Epithelial cell of proximal tubule (primary cell): ENCODE measurements at places on chromosomes 1 and 21.

DNA sequence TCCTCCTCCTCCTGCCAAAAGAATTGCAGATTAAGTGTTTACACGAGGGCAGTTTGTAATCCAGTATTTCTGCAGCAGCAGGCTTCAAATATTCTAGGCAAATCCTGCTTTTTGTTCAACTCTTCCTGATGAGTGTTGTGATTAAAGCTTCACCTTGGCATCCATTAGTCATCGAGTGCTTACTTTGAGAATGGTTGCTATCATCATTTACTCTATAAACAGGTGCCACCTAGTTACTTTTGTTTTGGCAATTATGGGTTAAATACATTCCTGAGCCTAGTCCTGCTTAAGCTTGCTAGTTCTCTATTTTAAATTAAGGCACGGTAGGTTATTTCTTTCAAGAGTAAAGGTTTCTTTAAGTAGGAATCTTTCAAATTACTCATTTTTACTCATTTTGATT lies 20.3 kb downstream of the PDC start:
- peak; percentile 33 for DNase-seq

GRCh38 chr1:4179914-4180735 lies 280.1 kb upstream of the C1orf174 start:
- no peak for DNase-seq

DNA sequence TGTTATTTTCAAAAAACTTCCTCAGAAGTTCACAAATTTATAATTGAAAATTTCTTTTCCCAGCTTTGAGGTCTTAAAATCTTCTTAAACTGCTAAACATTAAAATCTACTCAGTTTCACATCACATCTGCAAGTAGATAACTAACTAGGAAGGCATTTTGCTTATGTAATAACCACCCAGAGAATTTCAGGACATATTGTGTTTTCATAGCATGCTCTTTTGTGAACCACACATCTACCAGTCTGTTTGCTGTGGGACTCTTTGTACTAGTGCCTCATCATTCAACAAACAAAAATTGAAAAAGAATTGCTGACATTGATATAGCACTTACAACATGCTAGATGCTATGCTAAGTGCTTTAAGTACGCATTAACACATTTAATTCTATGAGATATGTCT lies 31.6 kb upstream of the C1orf146 start:
- no peak for DNase-seq

- no peak for DNase-seq
Measured at GRCh38 chr1:59288046-59288445, 8.8 kb upstream of the FGGY start.

DNA sequence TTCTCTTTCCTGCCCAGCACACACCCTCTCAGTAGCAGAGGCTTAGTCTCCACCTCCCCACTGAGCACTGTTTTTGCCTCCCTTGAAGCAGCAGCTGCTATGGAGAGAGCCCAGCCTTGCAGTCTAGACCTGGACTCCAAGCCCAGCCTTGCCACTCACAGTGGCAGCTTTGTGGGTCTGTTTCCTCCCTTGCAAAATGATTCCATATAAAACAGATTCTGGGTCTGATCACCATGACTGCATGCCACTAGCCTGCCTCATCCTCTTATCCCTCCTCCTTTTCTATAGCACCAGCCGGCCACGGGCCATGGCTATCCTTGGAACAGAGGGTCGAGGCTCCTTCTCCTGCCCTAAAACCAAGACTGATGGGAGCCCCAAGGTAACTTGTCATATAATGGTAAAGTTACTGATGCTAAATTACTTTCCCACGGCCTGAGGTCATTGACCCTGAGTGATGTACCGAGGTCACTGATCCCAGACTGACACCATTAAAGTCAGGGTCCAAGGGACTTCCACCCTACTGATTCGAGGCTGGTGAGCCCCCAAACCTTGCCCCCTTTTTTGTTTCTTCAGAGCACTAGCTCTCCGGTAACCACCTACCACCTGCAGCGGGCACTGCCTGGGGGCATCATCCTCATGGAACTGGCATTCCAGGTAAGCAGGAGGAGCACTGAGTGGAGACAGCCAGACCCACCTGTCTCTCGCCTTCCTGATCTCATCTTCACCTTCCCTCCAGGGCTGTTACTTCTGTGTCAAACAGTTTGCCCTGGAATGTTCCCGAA lies 7.9 kb downstream of the HYI start:
- no peak for DNase-seq

GRCh38 chr21:44911068-44911383 lies 9.7 kb downstream of the ITGB2 start:
- DNase-seq: no peak

DNA sequence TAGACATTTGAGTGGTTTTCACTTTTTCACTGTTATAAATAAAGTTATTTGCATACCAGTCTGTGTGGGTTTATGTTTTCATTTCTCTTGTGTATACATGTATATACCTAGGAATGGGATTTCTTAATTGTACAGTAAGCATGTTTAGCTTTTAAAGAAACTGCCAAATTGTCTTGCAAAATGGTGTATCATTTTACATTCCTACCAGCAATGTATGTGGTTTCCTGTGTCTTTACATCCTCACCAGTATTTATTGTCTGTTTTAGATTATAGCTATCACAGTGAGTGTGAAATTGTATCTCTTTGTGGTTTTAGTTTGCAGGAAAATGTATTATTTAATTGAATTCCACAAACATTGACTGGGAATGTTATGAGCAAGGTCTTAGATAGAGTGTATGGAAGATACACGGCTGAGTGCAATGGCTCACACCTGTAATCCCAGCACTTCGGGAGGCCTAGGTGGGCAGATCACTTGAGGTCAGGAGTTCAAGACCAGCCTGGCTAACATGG lies 57.3 kb downstream of the MACF1 start:
- no peak for DNase-seq

DNA sequence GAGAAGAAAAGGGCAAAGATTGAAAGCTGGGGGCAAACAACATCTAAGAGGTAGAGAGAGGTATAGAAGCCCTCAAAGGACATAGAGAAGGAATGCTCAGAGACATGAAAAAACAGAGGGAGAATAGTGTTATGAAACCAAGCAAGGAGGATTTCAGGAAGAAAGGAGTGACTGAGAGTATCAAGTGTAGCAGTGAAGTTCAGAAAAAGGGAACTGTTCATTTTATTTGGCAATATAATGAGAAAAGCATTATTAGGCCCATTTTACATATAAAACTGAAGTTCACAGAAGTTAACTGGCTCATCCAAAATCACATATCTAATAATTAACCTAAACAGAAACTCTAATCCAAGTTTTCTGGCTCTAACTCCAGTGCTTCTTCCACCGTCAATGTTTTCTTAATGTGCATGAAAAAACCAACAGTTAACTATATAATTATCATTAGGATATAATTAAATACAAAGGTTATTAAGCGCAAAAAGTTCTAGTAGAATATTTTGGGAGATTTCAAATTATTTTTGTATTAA lies 17.7 kb downstream of the NEXN start:
- DNase-seq: no peak

DNA sequence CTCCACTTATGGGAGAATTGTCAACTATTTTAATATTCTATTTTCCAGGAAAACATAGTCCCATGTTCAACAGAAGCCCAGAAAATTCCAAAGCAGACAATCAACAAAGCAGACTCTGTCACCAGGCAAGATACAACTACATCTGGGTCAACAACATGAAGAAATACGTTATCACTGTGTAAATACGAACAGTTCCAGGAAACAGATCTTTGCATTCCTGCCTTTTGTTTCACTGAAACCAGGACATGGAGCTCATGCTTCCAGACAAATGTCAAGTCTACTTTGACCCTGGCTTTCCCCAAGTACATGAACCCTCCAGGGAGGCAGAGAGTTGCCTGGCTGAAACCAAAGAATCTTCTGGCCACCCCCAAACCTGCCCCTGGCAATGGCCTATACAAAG lies 106.7 kb downstream of the SETD4 start:
- no peak for DNase-seq

- no peak for DNase-seq
Measured at GRCh38 chr1:213385806-213386324, 334.8 kb downstream of the RPS6KC1 start.

DNA sequence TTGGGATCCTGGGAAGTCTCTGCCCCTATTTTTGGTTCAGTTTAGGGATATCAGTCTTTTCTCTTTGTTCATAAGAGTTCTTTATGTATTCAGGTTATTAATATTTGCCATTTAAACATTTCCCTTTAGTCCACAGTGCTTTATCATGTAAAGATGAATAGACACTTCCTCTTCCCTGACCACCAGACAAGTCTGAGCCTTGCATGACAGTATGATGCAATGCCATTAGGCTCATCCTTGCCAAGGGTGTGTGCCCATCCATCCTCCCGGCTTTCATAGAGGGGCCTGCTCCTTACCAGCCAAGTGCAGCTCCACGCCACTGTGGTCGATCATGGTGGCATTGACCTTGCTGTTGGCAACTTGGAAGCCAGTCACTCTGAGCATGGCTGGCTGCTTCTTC lies 52.1 kb downstream of the ZSCAN20 start:
- no peak for DNase-seq

- no peak for DNase-seq
Measured at GRCh38 chr21:22889445-22889844, 1891.2 kb downstream of the NCAM2 start.

DNA sequence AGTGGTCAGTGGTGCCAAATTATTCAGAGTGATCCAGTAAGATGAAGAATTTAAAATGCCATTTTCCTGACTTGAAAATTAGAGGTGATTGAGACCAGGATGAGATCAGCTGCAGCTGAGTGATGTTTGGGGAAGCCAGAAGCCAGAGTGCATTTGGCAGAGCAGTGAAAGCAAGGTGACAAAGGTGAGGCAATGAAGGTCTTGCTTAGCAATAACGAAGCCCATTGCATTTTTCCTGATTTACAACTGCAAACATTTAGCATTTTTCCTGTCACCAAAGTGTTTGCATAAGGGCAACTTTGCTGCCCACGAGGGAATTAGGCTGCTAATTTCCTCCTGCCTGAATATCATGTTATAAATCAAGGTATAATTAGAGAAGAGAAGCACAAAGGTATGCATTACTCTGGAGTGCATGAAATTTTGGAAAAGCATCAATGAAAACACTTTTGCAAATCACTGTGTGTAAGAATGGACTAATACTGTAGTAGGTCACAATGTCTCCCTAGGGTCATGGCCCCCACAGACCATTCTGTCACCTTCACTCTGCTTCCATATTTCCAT lies 188.2 kb upstream of the LYPLAL1 start:
- DNase-seq: no peak

DNA sequence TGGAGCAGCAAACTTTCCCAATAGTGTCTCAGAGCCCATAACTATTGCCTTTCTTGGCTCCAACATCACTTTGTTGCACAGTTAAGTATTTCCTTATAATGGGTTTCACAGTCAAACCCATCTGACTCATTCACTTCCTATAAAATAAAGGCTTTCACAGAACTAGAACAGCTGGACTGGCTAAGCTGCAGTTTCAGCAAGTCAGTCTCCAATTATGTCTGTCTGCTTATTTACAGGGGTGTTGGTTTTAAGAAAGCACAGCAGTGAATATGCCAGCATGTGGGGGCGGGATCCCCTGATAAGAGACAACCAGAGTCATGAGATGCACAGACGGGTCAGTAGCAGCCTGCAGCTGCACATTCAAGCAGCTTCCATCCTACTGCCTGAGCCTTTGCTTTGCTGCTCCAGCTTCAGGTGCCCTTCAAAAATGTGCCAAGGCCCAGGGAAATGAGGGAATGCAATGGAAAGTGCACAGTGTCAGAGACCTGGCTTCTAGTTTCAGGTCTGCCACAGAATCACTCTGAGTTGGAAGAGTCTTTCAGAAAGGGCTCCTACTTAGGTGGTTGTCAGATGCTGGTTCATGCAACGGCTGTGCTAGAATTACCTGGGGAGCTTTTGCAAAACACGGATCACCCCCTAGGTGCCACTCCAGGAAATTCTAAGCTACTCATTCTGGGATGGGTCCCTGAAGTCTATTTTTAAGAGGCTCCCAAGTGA lies 24.8 kb downstream of the RNF19B start:
- DNase-seq: no peak

GRCh38 chr1:244371242-244372141 lies 80.2 kb downstream of the ADSS2 start:
- DNase-seq: no peak

DNA sequence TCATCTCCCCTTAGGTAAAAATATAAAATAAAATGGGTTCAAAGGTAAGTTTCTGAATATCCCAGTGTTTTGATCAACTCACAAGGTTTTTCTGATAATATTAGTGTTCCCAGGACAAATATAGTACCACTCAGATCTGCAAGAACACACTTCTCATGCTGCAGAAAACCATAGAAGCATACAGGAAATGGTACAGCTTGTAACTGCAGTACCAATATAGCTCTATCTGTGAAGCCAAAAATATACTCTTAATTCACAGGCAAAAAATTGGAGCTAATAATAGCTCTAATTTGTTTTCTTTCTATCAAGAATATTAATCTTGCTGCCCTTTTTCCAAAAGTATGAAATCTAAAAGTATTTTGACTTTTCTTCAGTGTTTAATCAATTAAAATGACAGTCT lies 13.2 kb downstream of the VPS45 start:
- no peak for DNase-seq

DNA sequence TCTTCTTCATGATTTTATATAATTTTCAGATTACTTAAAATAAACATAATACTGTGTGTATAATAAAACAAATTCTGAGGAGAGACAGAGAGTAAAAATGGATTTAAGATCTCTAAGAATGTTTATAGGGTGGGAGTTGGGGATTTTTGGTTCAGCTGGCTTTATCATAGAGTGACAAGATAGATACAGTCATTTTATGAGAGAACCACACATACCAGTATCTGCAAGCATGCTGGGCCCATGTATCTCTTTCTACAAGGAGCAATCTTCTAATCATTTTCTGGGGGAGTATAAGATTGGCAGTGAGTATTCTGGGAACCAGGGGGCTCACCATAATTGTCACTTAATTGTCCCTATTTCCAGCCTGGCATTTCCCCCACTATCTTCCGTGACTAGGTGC lies 64.3 kb upstream of the DUSP10 start:
- no peak for DNase-seq

DNA sequence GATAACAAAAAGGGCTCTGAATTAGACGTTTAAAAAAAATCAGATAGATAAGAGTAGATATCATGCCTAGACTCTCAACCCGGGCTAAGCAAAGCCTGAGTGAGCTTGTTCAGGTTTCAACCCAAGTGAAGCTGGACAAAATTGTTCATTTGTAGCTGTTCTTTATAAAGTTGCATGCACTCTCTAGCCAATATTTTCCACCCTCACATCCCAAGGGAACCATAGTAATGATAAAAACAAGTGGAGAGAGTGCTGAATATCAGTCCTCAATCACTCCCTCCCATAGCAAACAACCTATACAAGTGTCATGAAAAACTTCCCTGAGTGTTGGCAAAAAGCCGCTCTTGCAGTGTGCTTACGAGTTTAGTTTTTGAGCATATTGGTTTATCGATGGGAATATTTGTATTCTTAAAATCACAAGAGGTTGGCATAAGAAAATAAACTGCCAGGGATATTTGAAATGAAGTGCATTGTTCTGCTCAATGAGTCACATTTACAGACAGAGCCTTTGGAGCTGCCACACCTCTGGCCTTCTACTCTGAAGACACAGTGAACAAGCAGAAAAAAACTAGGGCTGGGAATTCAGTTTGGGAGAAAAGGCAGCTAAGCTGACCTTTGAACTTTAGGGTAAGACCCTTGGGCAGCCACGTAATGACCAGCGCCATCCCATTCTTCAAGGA lies 2.2 kb upstream of the CLCA2 start:
- DNase-seq: no peak

GRCh38 chr1:115301438-115302020 lies 36.5 kb downstream of the NGF start:
- DNase-seq: no peak
